ENCODE measurements at places on chromosomes 12 and 14.

DNA sequence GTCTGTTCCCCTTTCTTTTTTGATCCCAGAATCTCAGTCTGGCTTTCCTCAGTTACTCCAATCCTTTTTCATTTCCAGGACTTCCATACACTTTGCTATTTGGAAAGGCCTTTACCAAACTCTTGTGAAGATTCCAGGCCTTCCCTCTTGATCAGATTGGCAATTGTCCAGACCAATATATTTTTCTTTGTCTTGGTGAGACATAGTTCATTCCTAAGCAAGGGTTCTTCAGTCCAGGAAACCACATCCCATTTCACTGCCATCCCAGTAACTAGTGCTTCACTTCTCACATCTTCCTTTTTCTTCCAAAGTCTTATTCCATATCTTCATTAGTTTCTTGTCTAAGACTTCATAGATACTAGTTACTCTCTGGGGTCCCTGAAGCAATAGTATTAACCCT, 2.1 kb upstream of the PTPRQ start:
- DNase-seq, result no peak

DNA sequence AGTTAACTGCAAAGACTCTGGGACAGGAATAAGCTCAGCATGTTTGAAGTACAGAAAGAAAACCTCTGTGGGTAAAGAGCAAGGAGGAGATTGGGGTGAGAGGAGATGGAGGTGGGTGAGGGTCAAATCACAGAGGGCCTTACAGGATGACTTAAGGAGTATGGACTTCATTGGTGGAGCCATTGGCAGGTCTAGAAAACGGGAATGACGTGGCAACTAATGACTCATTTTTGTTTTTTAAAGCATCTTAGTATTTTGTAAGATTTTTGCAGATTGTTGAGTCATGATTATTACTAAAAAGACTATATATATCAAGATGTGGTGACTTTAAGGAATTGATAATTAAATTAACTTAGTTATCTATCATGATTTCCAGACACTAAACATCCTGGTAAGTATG, 18.5 kb downstream of the UTP20 start:
- DNase-seq, result no peak

DNA sequence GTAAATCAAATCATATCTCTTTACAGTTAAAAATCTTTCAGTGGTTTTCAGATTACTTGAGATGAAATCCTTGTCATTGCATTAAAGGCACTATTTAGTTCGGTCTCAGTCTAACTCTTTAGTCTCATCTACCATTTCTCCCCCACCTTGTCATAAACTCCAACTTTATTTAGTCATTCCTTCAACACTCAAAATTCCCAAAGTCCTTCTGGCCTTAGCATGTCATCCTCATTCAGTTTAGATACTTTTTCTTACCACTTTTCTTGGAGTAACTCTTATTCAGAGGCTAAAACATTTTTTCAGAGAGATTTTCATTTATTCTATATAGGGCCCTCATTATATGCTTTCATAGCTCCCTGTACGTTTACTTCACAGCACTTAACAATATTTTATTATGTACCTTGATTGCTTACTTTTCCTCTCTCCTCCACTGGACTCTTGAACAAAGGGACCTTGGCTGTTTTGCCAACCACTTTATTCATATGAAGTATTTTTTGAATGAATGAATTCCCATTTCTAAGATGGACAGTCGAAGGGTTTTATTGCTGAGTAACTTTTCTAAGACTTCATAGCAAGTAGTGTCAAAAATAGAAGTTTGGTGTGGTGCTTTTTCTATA, 12.8 kb downstream of the USP15 start:
- DNase-seq, result no peak

- DNase-seq, result peak; percentile 74
Measured at GRCh38 chr12:81992461-81992860, 233.3 kb upstream of the PPFIA2 start.

Data from islet precursor cell (in vitro differentiated cells).